Astrocyte of the spinal cord (primary cell): ENCODE measurements at places on chromosomes 4 and X.

GRCh38 chrX:7244405-7244804 is 96.5 kb upstream of the PUDP start:
- DNase-seq = no peak

GRCh38 chr4:155339588-155339987 is 37.2 kb downstream of the MAP9 start:
- no peak for DNase-seq

GRCh38 chrX:154602226-154602625 is 16.9 kb downstream of the CTAG1B start:
- no peak for DNase-seq

- no peak for DNase-seq
These were observed 102.5 kb downstream of the SH3RF1 start for GRCh38 chr4:169167957-169168858.

DNA sequence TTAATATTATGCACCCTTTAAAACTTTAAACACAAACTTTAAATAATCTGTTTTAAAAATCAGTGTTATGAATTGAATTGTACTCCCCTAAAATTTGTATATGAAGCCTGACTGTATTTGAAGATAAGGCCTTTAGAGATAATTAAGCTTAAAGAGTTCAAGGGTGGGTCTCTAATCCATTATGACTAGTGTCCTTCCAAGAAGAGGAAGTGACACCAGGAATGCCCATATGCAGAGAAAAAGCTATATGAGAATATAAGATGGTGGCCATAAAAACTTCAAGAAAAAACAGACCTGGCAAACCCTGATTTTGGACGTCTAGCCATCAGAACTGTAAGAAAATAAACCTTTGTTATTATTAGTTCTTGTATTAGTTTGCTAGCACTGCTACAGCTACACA is 29.0 kb downstream of the UGT2A2 start:
- no peak for DNase-seq

GRCh38 chrX:95903490-95903889 is 781.2 kb upstream of the DIAPH2 start:
- DNase-seq = no peak
